ENCODE measurements at places on chromosomes 4 and X.

DNA sequence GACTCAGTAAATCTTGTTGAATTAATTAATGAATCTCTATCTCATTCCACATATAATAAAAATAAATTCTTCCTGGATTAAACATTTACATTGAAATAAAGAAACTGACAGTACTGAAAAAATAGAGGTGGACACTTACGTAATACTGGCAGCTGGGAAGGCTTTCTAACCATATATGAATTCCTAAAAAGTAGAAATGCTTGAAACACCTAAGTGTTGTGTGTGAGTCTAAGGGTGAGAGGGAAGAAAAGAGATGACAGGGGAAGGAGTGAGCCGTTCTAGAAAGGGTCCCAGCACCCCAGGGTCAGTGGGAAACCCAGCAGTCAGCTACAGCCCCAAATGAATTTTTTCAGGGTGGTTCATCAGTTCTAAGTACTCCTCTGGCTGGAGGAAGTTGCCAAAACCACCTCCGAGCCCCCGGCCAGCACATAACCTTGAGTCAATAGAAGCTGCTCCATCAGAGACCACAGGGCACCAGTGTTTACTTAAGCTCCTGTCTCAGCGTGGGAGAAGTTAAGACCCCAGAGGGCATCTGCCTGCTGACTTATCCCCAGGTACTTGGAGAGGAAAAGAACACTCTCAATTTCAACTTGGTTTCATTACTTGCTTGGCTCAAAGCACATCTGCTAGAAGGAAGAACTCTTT lies 18.3 kb downstream of the GAB3 start:
- H3K4me1 ChIP-seq, result peaks cover 8% of the 10 kb centered on the region
- H3K36me3 ChIP-seq, result no peaks in the 10 kb centered on the region
- H3K4me3 ChIP-seq, result no peak overlapping the region
- DNase-seq, result no peak
- H3K27me3 ChIP-seq, result no peaks in the 10 kb centered on the region

DNA sequence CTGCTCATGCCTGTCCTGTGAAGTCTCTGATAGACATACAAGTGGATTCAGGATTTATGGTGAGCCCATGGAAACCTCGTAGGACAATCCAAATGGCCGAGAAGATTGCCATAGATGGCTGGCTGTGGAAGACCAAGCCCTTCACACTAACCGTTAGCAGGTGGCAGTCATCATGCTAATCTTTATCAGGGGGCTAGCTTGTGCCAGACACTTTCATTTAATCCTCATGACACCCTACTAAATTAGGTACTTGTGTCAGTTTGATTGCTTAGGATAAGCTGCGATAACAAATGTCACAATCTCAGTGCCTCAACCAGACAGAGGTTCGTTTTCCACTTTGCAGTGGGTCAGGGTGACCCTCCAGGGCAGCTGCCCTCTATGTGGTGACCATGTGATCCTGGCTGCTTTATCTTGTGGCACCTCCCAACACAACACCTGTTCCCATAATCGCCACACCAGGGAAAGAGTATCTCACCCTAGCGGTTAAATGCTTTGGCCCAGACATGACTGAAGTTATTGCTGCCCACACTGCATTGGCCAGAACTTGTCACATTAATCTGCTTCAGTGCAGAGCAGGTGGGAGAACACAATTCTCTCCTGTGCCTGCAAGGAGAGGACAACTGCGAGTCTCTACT lies 60.8 kb downstream of the REPS2 start:
- no peaks in the 10 kb centered on the region for H3K4me1 ChIP-seq
- no peak overlapping the region for H3K4me3 ChIP-seq
- peaks cover 26% of the 10 kb centered on the region for H3K27me3 ChIP-seq
- H3K27ac ChIP-seq, result no peak overlapping the region
- no peaks in the 10 kb centered on the region for H3K36me3 ChIP-seq

DNA sequence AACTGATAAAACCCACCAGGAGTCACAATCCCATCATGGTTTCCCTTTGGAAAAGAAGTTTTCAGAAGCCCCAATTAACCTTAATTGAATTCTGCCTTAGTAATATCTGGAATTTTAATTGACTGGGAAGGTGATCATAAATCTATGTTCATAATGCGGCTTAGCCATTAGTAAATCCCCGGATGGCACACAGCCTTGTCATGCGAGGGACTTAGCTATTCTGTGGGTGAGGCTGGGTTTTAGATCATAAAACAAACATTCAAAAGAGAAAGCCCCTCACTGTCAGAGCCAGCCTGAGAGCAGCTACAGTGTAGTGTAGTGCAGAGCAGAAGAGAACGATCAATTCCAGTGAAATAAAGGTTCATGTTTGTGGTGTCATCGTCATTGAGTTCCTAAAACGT lies 124.0 kb upstream of the NOCT start:
- H3K4me1 ChIP-seq, result peaks cover 7% of the 10 kb centered on the region
- no peaks in the 10 kb centered on the region for H3K27me3 ChIP-seq
- no peak overlapping the region for H3K27ac ChIP-seq
- H3K4me3 ChIP-seq, result no peak overlapping the region

DNA sequence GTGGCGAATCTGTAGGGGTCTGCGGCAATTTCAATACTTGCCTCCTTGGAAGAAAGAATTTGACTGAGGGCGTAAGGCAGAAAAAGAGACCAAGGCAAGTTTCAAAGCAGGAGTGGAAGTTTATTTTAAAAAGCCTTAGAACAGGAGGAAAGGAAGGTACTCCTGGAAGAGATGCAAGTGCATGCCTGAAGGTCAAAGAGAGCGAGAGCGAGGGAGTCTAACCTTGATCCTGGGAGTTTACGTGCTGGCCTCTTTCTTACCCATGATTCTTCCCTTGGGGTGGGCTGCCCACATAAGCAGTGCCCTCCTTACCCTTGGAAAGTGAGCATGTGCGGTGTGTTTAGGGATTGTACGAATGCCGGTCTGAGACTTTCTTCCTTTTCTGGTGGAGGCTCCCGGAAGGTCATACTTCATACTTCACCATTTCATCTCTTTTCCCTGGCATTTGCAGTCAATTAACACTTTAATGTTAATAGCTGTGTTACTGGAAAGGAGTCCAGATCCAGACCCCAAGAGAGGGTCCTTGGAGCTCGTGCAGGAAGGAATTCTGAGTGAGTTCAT lies 40.0 kb downstream of the ARSD start:
- no peak for DNase-seq
- peaks cover under 1% of the 10 kb centered on the region for H3K36me3 ChIP-seq
- peaks cover 7% of the 10 kb centered on the region for H3K4me1 ChIP-seq
- no peaks in the 10 kb centered on the region for H3K27me3 ChIP-seq
- H3K27ac ChIP-seq, result no peak overlapping the region

DNA sequence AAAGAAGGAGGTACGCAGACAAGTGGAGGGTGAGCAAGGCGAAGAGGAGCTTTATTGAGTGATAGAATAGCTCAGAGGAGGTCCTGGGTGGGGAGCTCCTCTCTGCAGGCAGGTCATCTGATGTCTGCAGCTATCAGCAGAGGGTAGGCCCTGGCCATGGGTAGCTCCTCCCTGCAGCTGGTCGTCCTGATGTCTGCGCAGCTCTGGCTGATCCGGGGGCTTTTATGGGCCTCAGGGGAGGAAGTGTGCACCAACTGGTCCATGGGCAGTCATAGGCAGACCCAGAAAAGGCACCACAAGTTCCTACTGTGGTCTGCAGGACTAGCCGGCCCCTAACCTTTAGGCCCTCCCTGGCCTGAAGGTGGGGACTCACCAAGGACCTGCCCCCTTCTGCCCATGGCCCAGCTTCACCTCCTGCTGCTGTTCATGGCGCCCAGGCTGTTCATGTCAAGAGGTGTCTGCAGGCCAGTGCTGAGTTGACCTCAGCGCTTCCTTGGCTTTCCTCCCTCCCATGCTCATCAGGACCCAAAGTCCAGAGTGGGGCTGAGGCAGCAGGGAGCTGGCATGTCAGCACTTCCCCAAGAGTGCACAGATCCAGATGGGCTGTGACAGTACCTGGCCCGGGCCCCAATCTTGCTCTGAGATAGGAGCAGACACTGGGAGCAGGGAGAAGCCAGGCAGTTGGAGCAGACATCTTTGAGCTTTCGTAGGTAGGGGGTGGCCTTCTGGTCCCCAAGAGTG lies 46.1 kb downstream of the ARAP2 start:
- no peaks in the 10 kb centered on the region for H3K27me3 ChIP-seq
- DNase-seq, result no peak

DNA sequence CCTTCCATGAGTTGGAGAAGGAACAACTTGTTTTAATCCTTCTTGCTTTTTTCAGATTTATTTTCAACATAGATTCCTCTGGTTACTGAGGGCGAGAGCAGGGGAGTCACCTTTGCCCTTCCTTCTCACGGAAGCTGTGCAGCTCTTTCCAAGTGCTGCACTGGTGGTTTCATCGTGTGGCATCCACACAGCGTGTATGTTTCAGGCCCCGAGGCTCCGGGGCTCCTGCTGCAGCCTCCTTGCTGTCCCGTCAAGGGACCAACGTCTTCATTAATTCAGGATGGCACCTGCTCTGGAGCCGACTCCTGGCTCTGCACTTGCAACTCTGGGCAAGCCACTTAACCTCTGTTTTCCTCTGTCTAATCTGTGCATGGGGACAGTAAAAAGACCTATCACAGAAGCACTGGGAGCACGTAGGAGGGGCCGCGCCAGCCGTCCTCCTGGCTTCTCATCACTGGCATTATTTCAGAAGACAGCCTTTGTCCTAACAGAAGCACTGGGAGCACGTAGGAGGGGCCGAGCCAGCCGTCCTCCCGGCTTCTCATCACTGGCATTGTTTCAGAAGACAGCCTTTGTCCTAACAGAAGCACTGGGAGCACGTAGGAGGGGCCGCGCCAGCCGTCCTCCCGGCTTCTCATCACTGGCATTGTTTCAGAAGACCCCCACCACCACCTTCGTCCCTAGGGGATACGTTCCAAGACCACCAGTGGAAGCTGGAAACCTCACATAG lies 117.8 kb upstream of the NKX1-1 start:
- no peak for DNase-seq
- H3K4me1 ChIP-seq, result peaks cover 9% of the 10 kb centered on the region
- no peaks in the 10 kb centered on the region for H3K36me3 ChIP-seq
- peaks cover 51% of the 10 kb centered on the region for H3K27me3 ChIP-seq

DNA sequence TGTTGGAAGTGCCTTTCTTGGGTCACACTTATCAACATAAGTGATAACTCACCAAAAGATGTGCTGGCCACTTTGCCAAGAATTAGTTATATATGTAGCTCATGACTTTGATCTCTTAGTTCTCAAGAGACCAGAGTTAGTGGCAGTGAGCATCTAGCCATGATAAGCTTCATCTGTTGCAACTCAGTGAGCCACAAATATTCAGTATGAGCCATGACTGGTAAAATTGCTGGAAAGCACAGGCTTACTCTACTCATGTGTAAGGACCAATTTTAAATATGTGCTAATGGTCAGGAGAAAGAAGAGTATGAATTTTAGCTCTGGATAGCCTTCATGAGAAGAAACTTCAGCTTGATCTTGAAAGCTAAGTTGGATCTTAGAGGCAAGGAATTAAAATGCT lies 59.4 kb upstream of the TLL1 start:
- no peak overlapping the region for H3K27ac ChIP-seq
- H3K27me3 ChIP-seq, result no peaks in the 10 kb centered on the region
- no peaks in the 10 kb centered on the region for H3K36me3 ChIP-seq
- DNase-seq, result no peak
- no peak overlapping the region for H3K4me3 ChIP-seq

DNA sequence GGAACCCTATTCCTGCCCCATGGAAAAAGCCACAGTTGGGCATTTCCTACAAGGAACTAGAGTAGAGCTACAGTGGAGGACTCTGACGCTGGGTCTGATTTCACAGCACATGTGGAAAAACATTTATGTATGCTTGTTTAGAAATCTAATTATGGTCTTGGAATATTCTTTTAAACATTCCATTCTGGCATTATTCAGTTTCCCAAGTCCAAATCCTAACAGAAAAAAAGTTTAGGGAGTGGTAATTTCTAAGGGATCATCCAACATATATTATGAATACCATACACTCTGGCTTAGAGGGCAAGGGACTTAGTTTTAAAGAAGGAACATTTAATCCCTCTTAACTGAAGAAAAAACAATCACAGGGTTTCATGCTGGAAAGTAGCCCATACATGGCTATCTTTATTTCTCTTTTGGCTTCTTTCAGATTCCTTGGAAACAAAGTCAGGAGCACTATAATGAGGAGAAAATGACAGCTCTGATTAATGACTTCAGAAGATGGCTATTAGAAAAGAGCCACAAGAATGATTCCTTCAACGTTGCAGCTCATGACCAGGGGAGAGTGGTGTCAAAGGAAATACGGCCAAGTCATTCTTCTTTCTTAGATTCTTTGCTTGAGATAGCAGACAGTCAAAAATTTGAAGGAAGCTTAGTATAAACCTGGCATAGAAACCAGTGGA lies 56.1 kb downstream of the CNGA2 start:
- no peaks in the 10 kb centered on the region for H3K4me1 ChIP-seq
- H3K4me3 ChIP-seq, result no peak overlapping the region
- H3K27me3 ChIP-seq, result no peaks in the 10 kb centered on the region
- H3K27ac ChIP-seq, result no peak overlapping the region
- no peak for DNase-seq

GRCh38 chr4:73523126-73523525 lies 41.6 kb downstream of the AFM start:
- DNase-seq, result no peak
- H3K27ac ChIP-seq, result no peak overlapping the region
- no peaks in the 10 kb centered on the region for H3K4me1 ChIP-seq
- no peak overlapping the region for H3K4me3 ChIP-seq
- H3K36me3 ChIP-seq, result no peaks in the 10 kb centered on the region

DNA sequence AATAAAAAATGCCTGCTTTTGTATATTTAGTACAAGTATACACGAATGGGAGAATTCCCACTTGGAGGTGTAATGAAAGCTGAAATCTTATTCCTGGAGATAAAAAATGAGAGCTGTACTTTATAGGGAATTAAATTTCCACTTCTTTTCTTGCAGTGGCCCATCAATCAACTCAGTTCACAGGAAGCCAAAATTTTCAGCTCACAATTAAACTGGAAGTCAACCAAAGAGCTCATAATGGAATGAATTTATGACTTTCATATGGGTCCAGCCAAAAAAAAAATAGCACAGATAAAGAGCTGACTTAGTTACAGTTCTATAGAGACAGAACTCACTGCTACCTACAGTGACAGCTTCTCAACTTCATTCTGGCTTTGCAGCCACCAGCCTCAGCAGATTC lies 115.2 kb upstream of the TBC1D9 start:
- no peaks in the 10 kb centered on the region for H3K36me3 ChIP-seq
- no peaks in the 10 kb centered on the region for H3K27me3 ChIP-seq
- H3K27ac ChIP-seq, result no peak overlapping the region
- no peak for DNase-seq
- H3K4me1 ChIP-seq, result peaks cover 3% of the 10 kb centered on the region

DNA sequence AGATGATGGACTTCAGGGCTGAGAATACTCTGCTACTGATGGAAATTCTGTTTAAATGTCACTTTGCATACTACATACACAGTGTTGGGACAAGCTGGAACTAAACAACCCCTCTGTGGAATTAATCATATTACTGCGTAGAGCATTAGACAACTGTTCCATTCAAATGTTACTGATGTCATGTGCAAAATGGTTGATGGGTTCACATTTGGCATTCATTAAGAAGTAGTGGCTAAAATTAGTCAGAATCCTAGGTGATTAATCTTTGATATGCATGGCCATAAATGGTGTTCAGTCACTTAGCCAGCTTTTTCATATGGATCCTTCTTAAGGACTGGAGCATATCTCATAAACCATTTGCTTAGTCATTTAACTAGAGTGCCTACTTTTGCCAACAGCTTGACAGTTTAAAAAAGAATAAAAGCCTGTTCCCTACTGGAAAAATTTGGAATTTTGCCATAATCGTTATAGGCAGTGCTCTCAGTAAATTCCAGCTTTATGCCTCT lies 105.2 kb downstream of the RNF150 start:
- H3K27me3 ChIP-seq, result no peaks in the 10 kb centered on the region
- H3K36me3 ChIP-seq, result no peaks in the 10 kb centered on the region
- H3K27ac ChIP-seq, result peak overlapping the region; percentile 40

All from spinal cord (tissue), 10 donors.